Stimulated activated CD4-positive, alpha-beta T cell treated with anti-CD3 and anti-CD28 coated beads, TNF-alpha, amount 100 ng/mL, for 48 hours (primary cell): ENCODE measurements at places on chromosomes 4 and X.

DNA sequence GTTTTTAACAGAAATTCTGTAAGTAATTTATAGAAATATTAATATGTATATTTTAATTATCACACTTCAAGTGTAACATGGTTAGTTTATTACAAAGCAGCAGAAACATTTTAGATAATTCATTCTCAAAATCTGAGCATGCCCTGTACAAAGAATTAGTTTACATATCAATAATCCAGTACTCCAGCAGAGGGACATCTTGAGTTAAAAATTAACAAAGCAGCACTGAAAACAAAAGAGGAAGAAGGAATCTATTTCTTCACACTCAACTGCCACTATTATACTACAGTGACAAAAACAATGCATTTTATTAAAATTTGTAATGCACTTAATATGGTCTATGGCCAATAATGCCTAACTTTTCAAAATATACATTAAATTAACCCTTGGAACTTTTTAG, 179.1 kb upstream of the KLHL4 start:
- no peak for DNase-seq

DNA sequence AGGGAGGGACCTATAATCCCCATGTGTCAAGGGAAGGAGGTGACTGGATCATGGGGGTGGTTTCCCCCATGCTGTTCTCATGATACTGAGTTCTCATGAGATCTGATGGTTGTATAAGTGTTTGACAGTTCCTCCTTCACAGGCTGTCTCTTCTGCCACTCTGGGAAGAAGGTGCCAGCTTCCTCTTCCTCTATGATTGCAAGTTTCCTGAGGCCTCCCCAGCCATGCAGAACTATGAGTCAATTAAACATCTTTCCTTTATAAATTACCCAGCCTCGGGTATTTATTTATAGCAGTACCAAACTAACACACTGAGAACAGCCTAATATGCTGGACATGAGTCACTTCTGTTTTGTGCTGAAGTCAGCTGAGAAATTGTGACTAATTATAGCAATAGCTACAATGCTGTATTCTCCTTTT, 656.9 kb upstream of the CPEB2 start:
- no peak for DNase-seq

DNA sequence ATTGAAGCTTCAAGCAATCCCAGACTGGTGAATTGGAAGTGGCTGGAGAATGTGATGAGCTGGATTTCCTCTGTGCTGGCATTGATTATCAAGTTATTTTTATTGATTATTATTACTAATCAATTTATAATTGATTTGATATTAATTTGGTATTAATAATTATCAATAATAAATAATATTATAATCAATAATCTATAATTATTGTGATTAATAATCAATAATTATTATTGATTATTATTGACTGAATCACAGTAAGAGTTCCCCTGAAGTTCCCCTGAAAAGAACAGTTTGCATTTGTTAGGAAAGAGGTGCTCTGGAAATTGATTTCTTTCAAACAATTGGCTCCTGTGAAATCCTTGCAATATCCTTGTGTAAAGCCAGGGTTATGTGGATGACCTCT, 7.5 kb upstream of the FAM9A start:
- DNase-seq: no peak

DNA sequence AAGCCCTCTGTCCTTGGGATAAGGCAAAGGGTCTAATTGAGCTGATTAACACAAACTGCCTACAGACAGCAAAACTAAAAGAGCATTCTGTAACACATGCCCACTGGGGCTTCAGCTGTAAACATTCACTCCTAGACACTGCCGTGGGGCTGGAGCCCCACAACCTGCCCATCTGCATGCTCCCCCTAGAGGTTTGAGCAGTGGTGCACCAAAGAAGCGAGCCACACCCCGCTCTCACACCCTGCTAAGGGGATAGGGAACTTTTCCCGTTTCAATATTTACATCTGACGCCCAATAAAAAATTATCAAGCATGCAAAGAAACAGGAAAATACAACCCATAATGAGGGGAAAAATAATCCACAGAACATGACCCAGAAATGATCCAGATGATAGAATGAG, 46.9 kb upstream of the HSD17B10 start:
- no peak for DNase-seq

DNA sequence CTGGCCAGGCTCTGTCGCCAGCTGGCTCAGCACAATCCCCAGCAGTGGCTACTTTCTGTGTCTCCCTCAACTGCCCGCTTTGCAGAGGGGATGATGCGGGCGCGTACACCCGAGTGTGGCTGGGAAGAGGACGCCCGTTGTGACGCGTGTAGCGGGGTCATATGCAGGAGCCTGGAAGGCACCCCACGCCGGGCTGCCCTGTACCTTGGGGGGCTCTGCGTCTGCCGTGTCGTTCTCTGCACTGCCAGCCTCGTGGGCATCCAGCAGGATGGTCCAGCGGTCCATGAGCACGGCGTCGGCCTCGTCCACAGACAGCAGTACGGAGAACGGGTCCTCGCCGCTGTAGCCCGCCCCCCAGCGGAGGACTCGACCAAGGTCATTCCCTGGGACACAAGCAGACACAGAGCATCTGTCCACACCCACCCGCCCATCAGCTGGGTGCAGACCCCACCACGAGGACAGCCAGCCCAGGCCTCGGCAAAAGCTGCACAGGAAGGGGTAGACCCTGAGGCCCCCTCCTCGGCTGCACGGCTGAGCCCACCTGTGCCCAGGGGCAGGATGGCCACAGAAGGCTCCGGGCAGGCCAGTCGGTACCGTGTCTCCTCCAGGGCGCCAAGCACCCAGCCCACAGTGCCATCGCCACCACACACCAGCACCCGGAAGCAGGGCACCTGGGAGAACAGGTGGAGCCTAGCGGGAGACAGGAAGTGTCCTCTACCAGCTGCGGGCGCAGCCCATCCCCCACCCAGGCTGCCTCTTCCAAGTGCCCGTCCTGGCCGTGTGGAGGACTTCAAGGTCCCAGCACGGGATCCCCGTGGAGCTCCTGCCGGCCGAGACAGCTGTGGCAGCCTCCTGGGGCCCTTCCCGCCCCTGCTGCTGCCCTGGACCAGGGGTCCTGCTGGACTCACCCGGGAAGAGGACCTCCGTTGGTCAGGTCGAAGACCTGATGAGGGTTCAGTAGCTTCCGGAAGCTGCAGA, 10.8 kb downstream of the DGKQ start:
- DNase-seq: no peak

- no peak for DNase-seq
Observed at GRCh38 chrX:41447897-41448296, 754 bp downstream of the NYX start.

DNA sequence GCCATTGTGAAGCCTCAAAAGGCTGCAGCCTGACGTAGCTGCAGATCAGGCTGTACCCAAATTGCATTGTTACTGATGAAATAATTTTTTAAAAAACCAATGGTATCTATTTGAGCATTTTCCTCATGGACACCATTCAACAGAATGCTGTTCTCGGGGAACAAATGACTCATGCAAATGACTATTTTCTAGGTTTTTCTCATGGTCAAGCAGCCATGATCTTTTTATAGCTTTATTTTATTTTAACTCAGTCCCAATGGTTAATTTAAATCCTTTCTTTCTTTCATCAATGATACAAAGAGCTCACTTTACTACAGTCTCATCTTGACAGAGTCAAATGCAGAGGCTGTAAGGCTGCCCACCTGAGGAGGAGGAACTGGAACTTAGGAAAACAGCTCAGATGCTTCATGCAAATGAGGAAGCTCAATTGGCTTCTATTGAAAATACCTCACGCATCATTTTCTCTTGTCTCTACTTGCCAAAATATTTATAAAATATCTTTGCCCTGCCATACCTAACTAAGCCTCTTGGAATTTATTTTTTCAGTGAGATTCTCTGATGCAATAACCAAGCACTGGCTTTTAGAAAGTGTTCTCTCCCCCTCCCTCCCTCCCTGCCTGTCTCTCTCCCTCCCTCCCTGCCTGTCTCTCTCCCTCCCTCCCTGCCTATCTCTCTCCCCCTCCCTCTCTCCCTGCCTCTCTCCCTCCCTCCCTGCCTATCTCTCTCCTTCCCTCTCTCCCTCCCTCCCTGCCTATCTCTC, 81.0 kb downstream of the SORBS2 start:
- no peak for DNase-seq

GRCh38 chr4:124337874-124338273, 374.7 kb downstream of the ANKRD50 start:
- DNase-seq: no peak

DNA sequence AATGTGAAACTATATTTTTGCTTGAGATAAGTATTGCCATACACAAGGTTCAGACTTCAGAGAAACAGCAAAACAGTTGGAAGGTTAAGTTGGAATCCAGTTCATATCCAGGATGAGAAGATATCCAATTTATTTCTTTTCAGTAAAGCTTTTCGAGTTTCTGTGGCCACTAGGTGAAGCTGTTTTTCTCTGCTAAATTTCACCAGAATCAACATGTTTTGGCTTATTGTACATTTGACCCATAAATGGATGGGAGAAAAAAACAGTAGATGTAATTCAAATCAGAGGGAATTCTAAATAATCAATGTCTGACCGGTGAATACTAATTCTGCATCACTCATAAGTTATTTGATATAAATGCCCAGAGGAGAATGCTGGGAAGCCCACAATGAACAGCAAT, 9.1 kb upstream of the METTL14 start:
- no peak for DNase-seq

GRCh38 chrX:19639813-19640462, 124.6 kb upstream of the MAP3K15 start:
- no peak for DNase-seq

- DNase-seq: no peak
Observed at GRCh38 chr4:15161439-15161838, 159.2 kb downstream of the CPEB2 start.

GRCh38 chrX:33095079-33095478, 116.3 kb downstream of the DMD start:
- no peak for DNase-seq

GRCh38 chr4:132955146-132955545, 193.9 kb upstream of the PCDH10 start:
- no peak for DNase-seq

- no peak for DNase-seq
Observed at GRCh38 chrX:149628280-149628679, 3.3 kb downstream of the TMEM185A start.

- no peak for DNase-seq
Observed at GRCh38 chrX:152656890-152657289, 19.2 kb downstream of the GABRQ start.

- no peak for DNase-seq
Observed at GRCh38 chr4:78131403-78131802, 74.3 kb downstream of the FRAS1 start.

DNA sequence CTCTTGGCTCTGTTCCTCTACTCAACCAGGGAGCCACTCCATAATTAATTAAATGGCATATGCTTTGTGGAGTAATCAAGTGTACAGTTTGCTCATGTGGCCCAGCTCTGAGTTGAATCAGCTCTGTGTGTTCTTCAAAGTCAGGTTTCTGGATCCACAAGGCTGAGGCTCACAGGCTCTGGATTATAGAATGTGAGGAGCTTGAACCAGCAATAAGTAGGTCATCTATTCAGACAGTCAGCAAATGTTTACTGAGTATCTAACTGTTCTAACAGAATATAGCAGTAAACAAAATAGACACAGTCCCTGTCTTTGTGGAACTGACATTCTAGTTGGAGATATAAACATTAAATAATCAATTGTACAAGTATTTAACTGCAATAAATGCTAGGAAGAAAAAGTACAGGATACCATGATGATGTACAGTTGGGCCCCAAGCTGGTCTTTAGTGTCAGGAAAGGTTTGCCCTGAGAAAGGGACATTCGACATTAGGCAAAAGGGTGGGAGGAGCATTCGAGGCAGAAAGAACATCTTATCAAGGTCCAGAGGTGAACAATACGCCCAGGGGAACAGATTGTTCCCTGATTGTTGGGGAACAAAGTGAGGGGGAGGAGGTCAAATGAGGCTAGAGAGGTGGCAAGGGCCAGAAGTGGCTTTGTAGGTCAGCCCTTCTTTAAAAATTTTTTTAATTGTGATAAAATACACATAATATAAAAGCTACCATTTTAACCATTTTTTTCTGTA, 20.5 kb upstream of the TSR2 start:
- DNase-seq: no peak

DNA sequence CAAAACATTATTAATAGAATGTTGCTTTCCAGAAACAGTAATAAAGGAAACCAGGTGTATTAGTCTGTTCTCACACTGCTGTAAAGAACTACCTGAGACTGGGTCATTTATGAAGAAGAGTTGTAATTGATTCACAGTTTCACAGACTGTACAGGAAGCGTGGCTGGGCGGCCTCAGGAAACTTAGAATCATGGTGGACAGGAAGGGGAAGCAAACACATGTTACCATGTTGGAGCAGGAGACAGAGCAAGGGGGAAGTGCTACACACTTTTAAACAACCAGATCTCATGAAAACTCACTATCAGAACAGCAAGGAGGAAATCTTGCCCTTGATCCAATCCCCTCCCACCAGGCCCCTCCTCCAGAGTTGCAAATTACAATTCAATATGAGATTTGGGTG, 815.8 kb downstream of the TRIML1 start:
- DNase-seq: no peak

DNA sequence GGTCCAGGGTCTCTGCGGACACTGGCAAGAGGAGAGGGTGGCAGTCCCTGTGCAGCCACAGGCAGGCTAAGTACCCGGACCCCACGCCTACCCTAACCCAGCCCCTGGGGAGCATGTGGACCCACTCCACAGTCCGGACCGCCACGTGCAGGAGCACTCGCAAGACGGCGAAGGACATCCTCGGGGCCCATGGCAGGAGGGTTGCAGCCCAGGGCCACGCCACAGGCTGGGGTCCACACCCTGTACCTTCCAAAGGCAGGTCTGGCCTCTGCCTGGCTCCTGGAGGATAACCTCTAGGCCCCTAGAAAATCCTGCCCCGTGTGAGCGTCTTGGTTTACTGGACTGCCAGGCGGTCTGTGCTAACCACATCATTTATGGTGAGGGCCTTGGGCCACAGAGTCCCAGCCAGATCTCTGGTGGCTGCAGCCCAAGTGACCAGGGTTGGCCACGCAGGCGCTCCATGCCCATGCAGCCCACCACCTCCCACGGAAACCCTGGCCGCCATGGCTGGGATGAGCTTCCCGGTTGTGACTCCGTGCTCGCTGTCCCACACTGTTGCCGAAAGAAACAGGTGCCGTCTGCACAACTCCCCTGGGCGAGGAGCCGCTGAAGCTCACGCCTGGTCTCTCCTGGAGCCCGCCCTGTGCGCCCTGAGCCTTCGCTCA, 10.0 kb downstream of the CCNQ start:
- DNase-seq: no peak

GRCh38 chr4:189313064-189313463, 627.6 kb upstream of the FRG1 start:
- no peak for DNase-seq

GRCh38 chr4:32775049-32775448, 2054.9 kb downstream of the PCDH7 start:
- no peak for DNase-seq

DNA sequence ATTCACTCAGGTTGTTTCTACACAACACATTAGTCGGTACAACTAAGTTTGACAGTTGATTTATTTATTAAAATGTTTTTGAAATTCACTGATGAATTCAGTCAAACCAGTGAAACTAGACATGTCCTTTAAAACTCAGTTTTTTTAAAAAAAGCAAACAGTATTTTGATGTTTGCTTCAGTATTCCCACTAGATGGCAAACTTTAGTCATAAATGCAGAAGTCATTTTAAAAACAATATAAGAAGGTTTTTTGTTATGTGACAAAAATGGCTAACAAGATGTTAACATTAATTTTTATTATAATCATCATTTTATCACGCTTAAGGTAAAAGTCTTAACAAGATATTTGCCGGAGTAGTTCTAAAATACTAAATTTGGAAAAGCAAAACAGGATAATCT, 1337.8 kb upstream of the DIAPH2 start:
- DNase-seq: no peak
